ENCODE measurements at places on chromosomes 2 and 18. TPM values are rescaled to one million over a fixed set of nuclear protein-coding genes. Genes with fewer than 3 reads are reported as not detected.

DPYSL5 gene
- not detected for total RNA-seq

NOSTRIN gene
- total RNA-seq = 1.4 TPM

PLEKHB2 gene
- 209 TPM for total RNA-seq

ALPI gene
- total RNA-seq = not detected

NT5C1B gene
- not detected for total RNA-seq

EHD3 gene
- total RNA-seq = 56.6 TPM

GALNT5 gene
- total RNA-seq = 87.6 TPM

RASGRP3 gene
- total RNA-seq = 2.5 TPM

ERMN gene
- 0.28 TPM for total RNA-seq

EVX2 gene
- not detected for total RNA-seq

ASB3 gene
- 26.5 TPM for total RNA-seq

GPR55 gene
- total RNA-seq = not detected

DYNAP gene
- total RNA-seq = not detected

NAT8 gene
- not detected for total RNA-seq

RESP18 gene
- total RNA-seq = not detected

DHRS9 gene
- 0.19 TPM for total RNA-seq

TACR1 gene
- total RNA-seq = 0.56 TPM

ABCG5 gene
- total RNA-seq = not detected

LYG1 gene
- 0.85 TPM for total RNA-seq

STEAP3 gene
- 31.4 TPM for total RNA-seq

AFF3 gene
- 2.0 TPM for total RNA-seq

VWC2L gene
- total RNA-seq = not detected

NMUR1 gene
- under 0.01 TPM for total RNA-seq

MMADHC gene
- 233 TPM for total RNA-seq

SLC9A4 gene
- total RNA-seq = not detected

GRP gene
- not detected for total RNA-seq

GALR1 gene
- total RNA-seq = not detected

CD8A gene
- not detected for total RNA-seq

KLHL41 gene
- 0.38 TPM for total RNA-seq

IL1R2 gene
- total RNA-seq = 0.38 TPM

MYCN gene
- not detected for total RNA-seq

PIK3C3 gene
- 59.6 TPM for total RNA-seq

PROKR1 gene
- not detected for total RNA-seq

INPP5D gene
- total RNA-seq = under 0.01 TPM

GTF2A1L gene
- 1.1 TPM for total RNA-seq

NR4A2 gene
- total RNA-seq = 0.85 TPM

RNF103 gene
- 18.8 TPM for total RNA-seq

SNED1 gene
- total RNA-seq = 4.6 TPM

OR6B2 gene
- total RNA-seq = not detected

ARHGEF4 gene
- 0.58 TPM for total RNA-seq

CABLES1 gene
- total RNA-seq = 18.6 TPM

LRATD1 gene
- under 0.01 TPM for total RNA-seq

RELCH gene
- total RNA-seq = 37.8 TPM

FBXO36 gene
- total RNA-seq = 1.5 TPM

SETBP1 gene
- 1.3 TPM for total RNA-seq

TAF4B gene
- total RNA-seq = 2.3 TPM

FAM228A gene
- total RNA-seq = 0.85 TPM

SOCS6 gene
- 33.3 TPM for total RNA-seq

TCF23 gene
- not detected for total RNA-seq

CWC22 gene
- total RNA-seq = 16.3 TPM

ATP5MC3 gene
- 89.9 TPM for total RNA-seq

TPO gene
- not detected for total RNA-seq

LCT gene
- total RNA-seq = under 0.01 TPM

Data from regular cardiac myocyte (primary cell).